ENCODE measurements at places on chromosomes 13 and 19.

- no peak for DNase-seq
Observed at GRCh38 chr13:50226515-50227155, 211.4 kb downstream of the KCNRG start.

- DNase-seq, result no peak
Observed at GRCh38 chr19:46472592-46472991, 1.2 kb upstream of the PNMA8A start.

DNA sequence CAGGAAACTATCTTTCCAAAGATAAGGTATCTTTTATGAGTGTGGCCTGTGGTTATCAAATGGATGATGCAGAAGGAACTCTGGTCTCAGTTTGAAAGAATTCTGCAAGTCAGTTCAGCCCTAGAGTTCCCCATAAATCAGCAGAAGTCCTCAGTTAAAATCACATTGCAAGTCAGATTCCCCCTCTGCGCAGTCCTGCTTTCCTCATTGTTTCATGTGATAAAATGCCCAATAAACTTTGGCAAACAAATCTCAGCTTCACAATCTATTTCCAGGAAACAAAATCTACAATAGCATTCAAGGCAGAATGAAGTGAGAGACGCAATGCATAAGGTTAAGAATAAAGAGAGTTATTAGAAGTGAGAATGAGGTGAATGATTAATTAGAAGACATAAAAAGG, 216.3 kb upstream of the KLHL1 start:
- DNase-seq, result no peak

- DNase-seq, result no peak
Observed at GRCh38 chr19:40282920-40283319, 2.2 kb downstream of the AKT2 start.

- no peak for DNase-seq
Observed at GRCh38 chr13:50435011-50435410, 408.5 kb downstream of the DLEU7 start.

DNA sequence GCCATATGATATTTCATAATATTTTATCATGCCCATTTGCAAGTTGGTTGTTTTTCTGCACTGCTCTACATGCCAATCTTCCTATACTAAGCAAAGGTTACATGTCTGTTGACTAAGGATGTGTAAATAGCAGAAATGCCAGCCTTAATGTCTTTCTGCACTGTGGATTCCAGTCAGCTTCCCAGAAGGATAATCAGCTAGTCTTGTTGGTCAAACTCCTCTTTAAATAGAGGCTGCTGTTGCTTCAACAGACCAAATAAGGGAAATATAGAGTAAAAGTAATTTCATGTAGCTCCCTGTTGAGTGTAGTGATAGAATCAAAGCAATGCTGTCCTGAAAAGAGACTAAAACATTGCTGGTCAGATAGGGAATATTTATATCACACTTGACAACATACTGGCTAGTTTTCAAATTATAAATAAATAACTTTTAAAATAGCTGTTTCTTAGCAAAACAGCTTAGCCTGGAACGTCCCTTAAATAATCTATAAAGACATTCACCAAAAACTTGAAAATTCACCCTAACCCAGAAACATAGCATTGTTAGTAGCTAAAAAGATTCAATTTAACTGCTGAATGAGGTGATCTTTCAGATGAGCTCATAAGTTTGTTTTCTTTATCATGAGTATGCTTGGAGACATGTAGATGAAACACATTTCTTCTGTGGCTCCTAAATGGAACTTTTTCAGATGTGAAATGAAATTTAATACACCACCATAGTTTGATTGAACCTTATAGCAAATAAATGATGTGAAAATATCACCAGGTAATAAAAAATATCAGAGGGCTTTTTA, 56.6 kb downstream of the FRY start:
- DNase-seq, result no peak

GRCh38 chr13:54185785-54186184, 1157.2 kb downstream of the OLFM4 start:
- no peak for DNase-seq

DNA sequence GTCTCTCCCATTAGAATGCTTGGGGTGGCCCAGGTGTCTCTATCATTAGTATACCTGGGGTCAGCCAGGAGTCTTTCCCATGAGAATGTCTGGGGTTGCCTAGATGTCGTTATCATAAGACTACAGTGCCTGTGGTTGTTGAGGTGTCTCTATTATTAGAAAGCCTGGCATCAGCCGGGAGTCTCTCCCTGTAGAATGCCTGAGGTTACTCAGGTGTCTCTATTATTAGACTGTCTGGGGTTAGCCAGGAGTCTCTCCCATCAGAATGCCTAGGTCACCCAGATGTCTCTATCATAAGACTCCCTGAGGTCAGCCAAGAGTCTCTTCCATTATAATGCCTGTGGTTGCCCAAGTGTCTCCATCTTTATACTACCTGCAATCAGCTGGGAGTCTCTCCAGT, 1541.1 kb downstream of the UQCRFS1 start:
- no peak for DNase-seq

DNA sequence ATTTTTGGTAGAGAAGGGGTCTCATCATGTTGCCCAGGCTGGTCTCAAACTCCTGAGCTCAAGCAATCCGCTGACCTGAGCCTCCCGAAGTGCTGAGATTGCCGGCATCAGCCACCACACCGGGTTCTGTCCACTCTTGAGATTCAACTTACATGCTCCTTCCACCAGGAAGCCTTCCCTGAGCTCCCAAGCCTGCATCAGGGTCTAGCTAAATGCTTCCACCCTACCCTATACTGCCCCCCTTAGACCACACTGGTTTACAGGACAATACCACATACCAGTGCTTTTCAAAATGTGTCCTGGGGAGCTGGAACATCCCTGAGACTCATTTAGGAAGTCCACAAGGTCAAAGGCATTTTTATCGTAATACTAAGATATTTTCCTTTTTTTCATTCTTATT, 15.1 kb upstream of the CACNG8 start:
- peak; percentile 19 for DNase-seq

GRCh38 chr19:48686088-48686487, 9.7 kb upstream of the FUT2 start:
- DNase-seq, result no peak

- DNase-seq, result no peak
Observed at GRCh38 chr19:47469719-47470118, 2.0 kb downstream of the SLC8A2 start.

- no peak for DNase-seq
Observed at GRCh38 chr13:29021717-29022116, 201.6 kb downstream of the MTUS2 start.

DNA sequence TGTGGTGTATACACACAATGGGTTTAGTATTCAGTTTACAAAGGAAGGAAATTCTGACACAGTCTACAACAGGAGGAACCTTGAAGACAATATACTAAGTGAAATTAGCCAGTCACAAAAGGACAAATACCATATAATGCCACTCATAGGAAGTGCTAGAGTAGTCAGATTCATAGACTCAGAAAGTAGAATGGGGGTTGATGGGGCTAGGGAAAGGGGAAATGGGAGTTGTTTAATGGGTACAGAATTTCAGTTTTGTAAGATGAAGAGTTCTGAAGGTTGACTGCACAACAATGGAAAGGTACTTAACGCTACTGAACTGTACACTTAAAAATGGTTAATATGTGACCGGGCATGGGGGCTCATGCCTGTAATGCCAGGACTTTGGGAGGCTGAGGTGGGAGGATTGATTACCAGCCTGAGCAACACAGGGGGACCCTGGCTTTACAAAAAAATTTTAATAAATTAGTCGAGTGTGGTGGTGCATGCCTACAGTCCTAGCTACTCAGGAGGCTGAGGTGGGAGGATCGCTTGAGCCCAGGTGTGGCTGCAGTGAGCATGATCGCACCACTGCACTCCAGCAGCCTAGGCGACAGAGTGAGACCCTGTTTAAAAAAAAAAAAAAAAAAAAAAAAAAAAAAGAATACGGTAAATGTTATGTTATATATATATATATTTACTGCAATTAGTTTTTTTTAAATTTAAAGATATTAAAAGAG, 45.0 kb downstream of the SLC15A1 start:
- DNase-seq, result no peak

DNA sequence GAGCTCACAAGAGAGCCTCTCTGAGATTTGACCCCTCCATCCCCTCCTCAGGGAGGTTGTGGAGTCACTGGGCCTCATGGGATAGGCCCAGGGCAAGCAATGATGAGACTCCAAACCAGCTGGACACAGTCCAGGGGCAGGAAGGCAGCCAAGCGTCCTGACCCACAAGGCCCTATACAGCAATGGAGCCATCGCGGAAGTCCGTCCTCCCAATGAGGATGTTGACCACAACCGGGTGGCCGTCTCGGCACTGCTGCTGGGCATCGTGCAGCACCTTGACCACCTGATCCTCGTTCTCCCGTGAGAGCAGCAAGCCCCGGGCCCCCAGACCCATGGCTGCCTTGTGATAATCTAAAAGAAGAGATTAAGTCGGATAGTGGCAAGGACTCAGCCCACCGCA, 7.9 kb downstream of the SYDE1 start:
- DNase-seq, result peak; percentile 42

DNA sequence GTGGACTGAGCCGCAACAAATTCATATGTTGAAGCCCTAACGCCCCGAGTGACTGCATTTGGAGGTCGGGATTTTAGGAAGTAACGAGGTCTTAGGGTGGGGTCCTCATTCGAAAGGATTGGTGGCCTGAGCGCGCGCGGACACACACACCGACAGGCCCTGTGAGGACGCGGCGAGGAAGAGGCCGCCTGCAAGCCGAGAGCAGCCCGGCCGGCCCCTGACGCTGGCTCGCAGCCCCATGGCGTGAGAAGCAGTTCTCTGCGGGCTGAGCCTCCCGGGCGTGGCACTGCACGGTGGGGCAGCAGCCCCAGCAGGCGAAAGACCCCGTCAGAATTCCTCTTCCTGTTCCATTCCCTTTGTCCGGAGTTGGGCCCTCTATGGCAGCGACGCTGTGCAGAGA, 131.2 kb downstream of the CRYL1 start:
- DNase-seq, result no peak

Measured in dermis microvascular lymphatic vessel endothelial cell (primary cell).